ENCODE measurements at places on chromosomes 12 and 14. TPM values are rescaled to one million over a fixed set of nuclear protein-coding genes. Genes with fewer than 3 reads are reported as not detected.

DNA sequence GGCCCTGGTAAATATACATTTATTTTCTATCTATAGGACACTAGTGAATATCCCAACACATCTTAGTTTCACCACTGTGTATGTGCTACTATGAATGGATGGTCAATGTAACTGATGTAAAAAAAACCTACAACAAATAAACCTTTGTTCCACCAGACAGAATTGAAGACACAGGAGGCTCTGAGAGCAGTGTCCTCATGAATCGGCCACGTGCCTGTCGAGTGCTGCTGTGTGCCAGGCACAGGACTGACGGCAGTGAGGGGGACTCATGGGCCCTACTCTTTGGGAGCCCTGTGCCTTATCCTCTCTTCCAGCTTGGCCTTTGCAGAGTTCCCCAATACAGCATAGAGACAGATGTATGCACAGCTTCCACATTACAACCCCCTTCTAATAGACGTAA, 18.2 kb downstream of the CINP start:
- H3K4me3 ChIP-seq: no peak overlapping the region
- DNase-seq: no peak
- H3K4me1 ChIP-seq: no peaks in the 10 kb centered on the region
- H3K27ac ChIP-seq: no peak overlapping the region

DNA sequence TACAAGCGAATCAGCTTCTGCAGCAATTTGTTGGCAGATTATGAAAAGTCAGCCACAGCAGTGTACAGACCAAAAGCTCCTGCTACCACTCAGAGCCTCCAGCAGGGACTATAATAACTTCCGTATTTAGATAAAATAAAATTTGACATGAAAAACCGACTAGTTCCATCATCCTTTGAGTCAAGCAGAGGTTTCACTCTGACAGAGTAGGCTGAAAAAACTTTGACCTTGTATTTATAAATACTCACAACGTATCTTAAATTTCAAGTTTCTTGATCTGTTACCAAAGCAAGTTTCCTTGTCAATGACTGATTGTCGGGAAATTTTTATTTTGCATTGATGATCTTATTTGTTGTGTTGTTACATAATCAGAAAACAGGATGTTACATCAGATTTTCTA, 283.4 kb downstream of the DAD1 start:
- peaks cover 5% of the 10 kb centered on the region for H3K27me3 ChIP-seq
- no peaks in the 10 kb centered on the region for H3K36me3 ChIP-seq
- no peaks in the 10 kb centered on the region for H3K4me1 ChIP-seq
- no peak for DNase-seq
- H3K27ac ChIP-seq: no peak overlapping the region

GRCh38 chr12:77767756-77768343, 62.8 kb upstream of the NAV3 start:
- no peaks in the 10 kb centered on the region for H3K36me3 ChIP-seq
- H3K27ac ChIP-seq: no peak overlapping the region
- no peaks in the 10 kb centered on the region for H3K27me3 ChIP-seq
- H3K4me3 ChIP-seq: no peak overlapping the region
- no peak for DNase-seq

GRCh38 chr12:43325786-43326185, 226.2 kb downstream of the ADAMTS20 start:
- no peaks in the 10 kb centered on the region for H3K4me1 ChIP-seq
- H3K36me3 ChIP-seq: no peaks in the 10 kb centered on the region
- no peak for DNase-seq
- H3K27me3 ChIP-seq: no peaks in the 10 kb centered on the region
- H3K27ac ChIP-seq: no peak overlapping the region
- no peak overlapping the region for H3K4me3 ChIP-seq

DNA sequence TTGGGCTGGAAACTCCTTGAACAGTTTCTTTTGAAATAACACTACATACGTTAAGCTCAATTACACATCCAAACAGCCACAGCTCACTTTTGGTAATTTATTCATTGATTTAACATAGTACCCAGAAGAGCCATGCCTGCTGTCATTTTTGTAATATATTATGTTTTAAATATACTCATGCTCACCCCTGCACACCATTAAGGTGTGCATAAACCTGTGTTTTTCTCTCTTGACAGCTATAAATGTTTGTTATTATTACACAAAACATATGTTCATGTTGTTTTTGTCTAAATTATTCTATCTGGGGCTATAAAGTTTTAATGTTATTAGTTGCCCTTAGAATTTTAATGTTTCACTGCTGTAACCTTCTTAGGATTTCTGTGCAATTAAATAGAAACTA, 296.1 kb downstream of the AKAP6 start:
- H3K27ac ChIP-seq: no peak overlapping the region
- H3K4me3 ChIP-seq: no peak overlapping the region
- DNase-seq: no peak
- H3K27me3 ChIP-seq: no peaks in the 10 kb centered on the region
- H3K36me3 ChIP-seq: no peaks in the 10 kb centered on the region

DNA sequence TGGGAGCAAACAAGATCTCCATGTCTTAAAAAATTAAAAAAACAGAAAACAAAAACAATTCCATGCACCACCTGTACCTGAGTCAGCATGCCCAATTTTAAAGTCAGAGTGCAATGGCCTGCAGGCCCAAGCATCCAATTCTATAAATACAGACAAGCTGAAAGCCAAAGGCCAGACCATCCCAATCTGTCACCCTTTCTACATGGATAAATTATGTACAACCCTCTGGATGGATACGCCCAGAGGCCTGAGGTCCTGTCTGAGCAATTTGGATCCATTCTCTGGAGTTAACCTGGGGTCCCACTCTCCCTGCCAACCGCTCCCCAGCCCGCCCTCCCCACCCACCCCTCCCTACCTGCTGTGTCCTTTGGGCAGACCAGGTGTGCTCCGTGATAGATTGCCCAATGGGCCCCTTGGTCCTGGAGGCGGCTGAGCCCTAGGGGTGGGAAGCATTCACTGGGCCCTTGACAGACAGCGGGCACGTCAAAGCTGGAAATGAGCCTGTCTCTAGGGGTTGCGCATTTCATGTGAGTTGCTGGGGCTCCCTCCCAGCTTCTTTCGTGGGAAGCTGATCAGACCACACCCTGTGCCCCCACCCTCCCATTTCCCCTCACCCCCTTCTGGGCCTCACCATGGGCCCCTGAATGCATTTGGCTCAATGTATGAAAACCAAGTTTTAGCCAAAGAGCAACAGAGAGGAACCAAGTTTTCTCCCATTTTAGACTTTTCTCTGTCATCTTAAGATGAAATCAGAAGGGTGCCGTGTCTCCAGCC, 171.3 kb downstream of the BCL11B start:
- H3K27ac ChIP-seq: no peak overlapping the region
- no peaks in the 10 kb centered on the region for H3K27me3 ChIP-seq
- H3K4me1 ChIP-seq: no peaks in the 10 kb centered on the region
- no peak for DNase-seq
- H3K4me3 ChIP-seq: no peak overlapping the region

The PTGER2 gene
- 5.3 TPM for total RNA-seq

- DNase-seq: no peak
- no peak overlapping the region for H3K4me3 ChIP-seq
- no peak overlapping the region for H3K27ac ChIP-seq
- peaks cover 50% of the 10 kb centered on the region for H3K27me3 ChIP-seq
These were observed 1.6 kb downstream of the INSM2 start for GRCh38 chr14:35535483-35536112.

DNA sequence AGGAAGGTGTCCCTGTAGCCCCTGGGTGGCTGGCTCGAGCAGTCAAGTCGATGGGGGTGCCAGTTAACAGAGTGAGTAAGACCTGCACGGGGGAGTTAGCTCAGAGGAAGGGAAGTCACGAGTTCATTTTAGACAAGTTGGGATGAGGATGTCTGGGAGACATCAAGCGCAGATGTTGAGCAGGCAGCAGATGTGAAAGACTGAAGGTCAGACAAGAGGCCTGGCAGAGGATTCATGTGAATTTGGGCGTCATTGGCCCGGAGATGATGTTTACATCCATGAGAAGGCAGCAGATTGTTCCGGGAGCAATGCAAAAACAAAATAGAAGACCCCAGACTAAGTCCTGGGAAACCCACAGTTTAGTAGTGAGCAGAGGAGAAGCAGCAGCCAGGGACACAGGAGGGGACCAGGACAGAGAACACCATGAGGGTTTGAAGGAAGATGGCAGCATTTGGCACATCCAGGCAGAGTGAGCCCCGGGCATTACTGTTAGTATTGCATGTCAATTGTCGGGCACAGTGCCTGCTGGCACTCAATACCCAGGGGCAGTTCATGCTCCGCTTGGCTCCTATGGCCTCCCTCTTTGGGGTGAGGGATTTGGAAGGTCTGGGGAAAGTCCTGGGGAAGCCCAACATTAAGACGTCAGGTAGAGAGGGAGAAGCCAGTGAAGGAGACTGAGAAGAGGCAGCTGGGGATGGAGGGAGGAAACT, 15.1 kb downstream of the LTBP2 start:
- peaks cover 75% of the 10 kb centered on the region for H3K4me1 ChIP-seq
- H3K4me3 ChIP-seq: no peak overlapping the region
- DNase-seq: no peak
- H3K27me3 ChIP-seq: no peaks in the 10 kb centered on the region
- H3K27ac ChIP-seq: peak overlapping the region; percentile 71

The KRT2 gene
- not detected for total RNA-seq

DNA sequence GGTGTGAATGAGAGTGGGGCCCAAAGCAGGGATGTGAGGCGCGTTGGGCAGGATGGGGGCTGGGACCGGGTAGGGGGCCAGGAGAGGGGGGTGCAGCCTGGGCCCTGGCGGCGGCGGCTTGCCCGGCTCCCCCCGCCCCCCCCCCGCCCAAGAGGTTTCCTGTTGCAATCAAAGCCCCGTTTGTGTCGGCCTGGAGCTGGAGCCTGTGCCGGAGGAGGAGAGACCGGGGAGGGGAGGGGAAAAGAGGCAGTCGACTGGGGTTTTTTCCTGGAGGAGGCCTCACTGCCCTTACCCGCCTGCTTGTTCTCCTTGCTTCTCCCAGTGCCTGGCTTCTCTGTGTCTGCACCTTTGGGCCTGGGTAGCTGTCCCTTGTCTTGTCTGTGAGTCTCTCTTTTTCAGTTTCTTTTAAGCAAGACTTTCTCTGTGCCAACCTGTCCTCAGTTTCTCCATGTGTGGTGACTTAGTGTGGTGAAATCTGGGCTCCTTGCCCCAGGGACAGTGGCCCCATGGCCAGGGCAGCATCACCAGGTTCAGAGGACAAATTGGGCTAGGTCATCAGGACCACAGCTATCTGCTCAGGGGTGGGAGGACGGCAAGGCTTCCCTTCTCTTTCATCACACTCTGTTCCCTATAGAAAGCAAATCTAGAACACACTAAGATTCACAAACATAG, 8.5 kb downstream of the RARG start:
- H3K27ac ChIP-seq: peak overlapping the region; percentile 45
- H3K36me3 ChIP-seq: no peaks in the 10 kb centered on the region
- no peaks in the 10 kb centered on the region for H3K27me3 ChIP-seq
- no peak for DNase-seq
- H3K4me3 ChIP-seq: no peak overlapping the region

The HPD gene
- 1.8 TPM for total RNA-seq

- H3K27ac ChIP-seq: peak overlapping the region; percentile 56
- no peaks in the 10 kb centered on the region for H3K36me3 ChIP-seq
- DNase-seq: peak; percentile 90
- no peak overlapping the region for H3K4me3 ChIP-seq
- H3K27me3 ChIP-seq: no peaks in the 10 kb centered on the region
- peaks cover 8% of the 10 kb centered on the region for H3K4me1 ChIP-seq
These were observed 309.3 kb downstream of the ITPR2 start for GRCh38 chr12:26523708-26524150.

The DLK1 gene
- total RNA-seq: not detected

The FBLN5 gene
- 245 TPM for total RNA-seq

DNA sequence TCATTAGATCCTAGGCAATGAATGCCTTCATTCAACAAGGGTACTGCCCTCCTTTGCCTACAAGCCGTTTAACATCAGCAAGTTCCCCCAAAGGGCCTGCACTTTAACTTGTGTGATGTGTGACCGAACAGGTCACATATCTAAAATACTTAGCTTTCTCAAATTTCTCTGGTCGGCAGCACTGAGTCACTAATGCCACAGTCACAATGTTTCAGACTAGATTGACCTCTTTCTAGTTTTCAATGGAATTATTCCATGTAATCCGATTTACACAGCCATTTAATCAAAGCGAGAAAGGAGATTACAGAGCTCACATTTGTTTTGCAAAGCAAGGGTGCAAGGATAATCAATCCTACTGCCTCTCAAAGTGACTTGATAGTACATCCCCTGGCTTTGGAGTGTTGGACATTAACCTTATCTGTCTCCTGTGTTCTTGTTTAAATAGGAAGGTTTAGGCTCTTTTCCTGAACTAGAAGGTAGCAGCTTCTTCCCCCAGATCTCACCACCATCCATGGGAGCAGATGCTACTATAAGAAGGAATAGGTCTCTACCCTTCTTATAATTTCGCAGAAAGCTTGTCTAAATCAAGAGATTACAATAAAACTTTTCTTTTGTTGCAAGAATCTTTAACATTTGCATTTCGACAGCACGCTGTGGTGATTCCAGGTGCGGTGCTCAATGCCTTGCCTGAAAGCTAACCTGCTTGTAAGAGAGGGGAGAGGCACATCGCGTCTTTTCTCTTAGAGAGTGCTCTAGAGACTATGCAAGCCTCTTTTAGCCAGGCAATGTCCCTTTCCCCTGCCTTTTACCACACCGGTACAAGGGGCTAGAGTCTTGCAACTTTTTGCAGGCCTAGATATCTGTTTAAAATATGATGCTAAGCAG, 1.8 kb downstream of the KITLG start:
- H3K4me1 ChIP-seq: peaks cover 16% of the 10 kb centered on the region
- H3K27me3 ChIP-seq: no peaks in the 10 kb centered on the region
- no peaks in the 10 kb centered on the region for H3K36me3 ChIP-seq
- peak overlapping the region; percentile 81 for H3K27ac ChIP-seq
- no peak for DNase-seq
- peak overlapping the region; percentile 77 for H3K4me3 ChIP-seq

The CDH24 gene
- total RNA-seq: 7.8 TPM

DNA sequence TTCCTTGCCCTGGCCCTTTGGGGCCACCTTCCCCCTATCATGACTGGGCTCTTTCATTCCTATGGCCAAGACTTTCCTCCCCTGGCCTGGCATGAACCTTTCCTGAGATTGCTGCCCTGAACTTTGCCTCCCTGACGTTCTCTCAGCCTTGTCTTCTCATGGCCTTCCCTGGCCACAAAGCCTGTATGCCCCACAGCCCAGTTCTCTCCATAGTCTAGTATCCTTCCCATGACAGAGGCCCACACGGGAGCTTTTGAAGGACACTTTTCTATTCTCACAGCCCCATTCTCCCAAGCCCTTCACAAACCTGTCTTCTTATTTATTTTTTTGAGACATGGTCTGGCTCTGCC, 4.5 kb upstream of the RNU7-1 start:
- peak overlapping the region; percentile 95 for H3K27ac ChIP-seq
- H3K4me1 ChIP-seq: peaks cover 37% of the 10 kb centered on the region
- DNase-seq: no peak
- H3K4me3 ChIP-seq: no peak overlapping the region
- peaks cover 35% of the 10 kb centered on the region for H3K36me3 ChIP-seq

The RAD51AP1 gene
- 0.84 TPM for total RNA-seq

- DNase-seq: no peak
- H3K27me3 ChIP-seq: no peaks in the 10 kb centered on the region
- H3K36me3 ChIP-seq: peaks cover 35% of the 10 kb centered on the region
- no peaks in the 10 kb centered on the region for H3K4me1 ChIP-seq
- no peak overlapping the region for H3K4me3 ChIP-seq
- H3K27ac ChIP-seq: no peak overlapping the region
These were observed 33.8 kb downstream of the CREBL2 start for GRCh38 chr12:12645485-12645884.

The PTPRB gene
- total RNA-seq: 196 TPM

All from upper lobe of right lung (tissue), 1 donor.